Iris pigment epithelial cell (primary cell): ENCODE measurements at places on chromosomes 7 and 10.

GRCh38 chr7:48388911-48389310, 217.7 kb downstream of the ABCA13 start:
- no peak for DNase-seq

DNA sequence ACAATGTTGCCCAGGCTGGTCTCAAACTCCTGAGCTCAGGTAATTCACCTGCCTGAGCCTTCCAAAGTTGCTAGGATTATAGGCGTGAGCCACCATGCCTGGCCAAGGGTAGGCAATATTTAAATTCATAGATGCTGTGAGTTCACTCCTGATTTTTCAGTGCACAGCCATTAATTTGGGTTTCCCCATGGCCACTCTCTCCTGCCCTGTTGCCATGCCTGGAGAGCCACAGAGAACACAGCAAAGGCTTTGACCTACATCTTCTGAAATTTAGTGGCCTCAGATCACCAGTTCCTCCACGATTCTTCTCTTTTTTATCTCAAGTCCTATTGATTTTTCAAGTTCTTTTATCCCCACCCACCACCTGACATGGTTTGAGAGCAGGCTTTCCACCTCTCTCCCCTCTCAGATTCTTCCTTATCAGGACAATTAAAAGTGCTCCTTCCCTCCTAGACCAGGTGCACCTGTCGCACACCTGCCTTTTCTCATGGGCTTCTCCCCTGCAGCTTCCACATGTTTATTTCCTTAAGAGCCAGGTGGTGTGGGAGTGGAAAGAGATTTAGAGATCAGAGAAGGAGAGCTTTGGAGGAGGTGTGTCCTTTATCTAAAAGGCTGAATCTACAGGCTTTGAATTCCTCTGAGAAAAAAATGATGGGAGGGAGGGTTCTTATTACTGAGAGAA, 123.8 kb downstream of the ADRA2A start:
- DNase-seq: no peak

DNA sequence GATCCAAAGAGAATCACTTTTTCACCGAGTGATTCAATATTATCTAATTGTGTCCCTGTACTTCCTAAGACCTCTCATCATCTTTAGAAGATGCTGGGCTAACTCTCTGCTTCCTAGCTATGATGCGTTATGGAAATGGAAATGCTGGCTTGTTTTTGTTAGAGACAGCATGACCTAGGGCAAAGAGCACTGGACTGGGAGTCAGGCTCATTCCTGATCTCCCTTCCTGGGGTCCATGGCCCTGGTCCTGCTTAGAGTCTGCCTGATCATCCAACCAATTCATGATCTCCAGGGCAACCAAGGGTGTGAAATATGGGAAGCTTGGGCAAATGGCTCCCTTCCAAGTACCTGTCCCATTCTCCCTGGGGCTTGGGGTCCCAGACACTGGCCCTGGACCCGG, 136.4 kb downstream of the RGS10 start:
- DNase-seq: no peak

DNA sequence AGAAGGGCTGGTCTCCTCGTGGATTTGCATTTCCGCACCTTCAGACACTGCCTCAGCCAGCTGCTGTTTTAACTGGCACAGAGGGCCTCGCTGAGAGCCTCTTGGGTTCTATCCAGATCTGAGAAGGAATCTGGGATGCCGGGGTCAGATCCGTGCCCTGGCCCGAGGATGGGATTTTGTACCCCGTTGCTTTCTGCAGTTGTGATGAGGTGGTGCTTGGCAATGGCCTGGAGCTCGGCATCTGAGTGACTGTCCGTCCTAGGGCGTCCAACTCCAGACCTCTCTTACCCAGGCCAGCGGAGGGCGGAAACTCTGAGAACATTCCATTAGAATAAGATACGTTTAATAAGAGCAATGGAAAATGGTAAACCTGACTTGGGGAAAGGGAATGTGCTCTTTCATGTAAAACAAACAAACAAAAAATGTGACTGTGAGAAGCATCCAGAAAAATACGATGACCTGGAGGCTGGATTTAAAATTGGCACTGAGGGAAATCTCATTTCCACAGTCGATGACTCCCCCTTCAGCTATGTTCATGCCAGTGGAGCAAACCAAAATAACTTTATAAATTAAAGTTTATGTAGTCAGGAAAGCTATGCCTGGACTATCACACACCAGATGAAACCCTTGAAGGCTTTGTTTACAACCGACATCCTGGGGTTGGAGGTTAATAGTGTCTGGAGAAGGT, 39.6 kb downstream of the GRK5 start:
- DNase-seq: peak; percentile 97

DNA sequence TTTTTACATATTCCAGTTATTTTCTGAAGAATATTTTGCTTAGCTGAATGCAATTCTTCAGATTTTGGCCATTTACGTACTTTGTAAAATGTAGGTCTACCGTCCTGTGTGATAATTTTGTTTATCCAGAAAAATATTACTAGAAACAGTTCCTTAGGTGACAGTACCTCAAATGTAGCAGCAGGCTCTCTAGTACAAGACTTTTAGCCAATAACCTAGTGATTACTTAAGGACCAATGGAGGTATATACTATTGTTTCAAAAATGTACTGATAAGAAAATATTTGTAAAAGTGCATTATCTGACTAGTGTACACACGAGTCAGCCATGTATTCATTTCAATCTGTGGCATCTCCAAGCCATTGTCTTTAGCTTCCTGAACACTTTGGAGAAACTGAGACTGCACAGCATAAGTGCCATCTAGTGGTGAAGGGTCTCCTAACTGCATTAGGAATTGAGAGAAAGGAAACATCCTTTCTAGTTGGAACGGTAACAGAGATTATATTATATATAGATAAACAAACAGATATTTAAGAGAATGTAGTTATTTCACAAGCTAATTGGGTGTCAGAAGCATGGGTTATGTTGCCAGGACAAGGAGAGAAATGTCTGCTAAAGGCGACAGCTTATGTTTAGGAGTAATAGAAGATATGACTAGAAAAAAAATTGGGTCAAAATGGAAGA, 23.7 kb downstream of the RTKN2 start:
- peak; percentile 80 for DNase-seq

GRCh38 chr10:27253576-27253975, 13.0 kb upstream of the ACBD5 start:
- no peak for DNase-seq

- DNase-seq: no peak
Observed at GRCh38 chr7:107581387-107582013, 1.5 kb downstream of the BCAP29 start.

GRCh38 chr10:86673827-86674581, 5.7 kb downstream of the LDB3 start:
- DNase-seq: no peak

DNA sequence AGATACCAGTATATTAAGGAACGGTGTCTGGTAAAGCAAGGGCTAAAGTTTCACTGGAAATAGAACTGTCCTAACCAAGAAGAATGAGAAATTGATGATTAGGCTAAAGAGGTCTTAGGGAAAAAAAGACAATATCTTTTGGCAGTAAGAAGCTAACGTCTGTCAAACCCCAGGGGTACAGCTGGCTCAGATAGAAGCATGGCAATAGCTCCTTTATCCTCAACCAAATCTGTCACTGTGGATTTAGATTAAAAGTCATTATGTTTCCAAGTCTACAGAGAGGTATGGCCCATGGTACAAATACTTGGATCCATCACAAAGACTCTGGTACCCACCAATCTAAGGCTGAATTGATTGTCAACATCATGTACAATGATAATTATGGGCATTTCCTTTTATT, 8.6 kb upstream of the SLC16A9 start:
- DNase-seq: no peak

- DNase-seq: no peak
Observed at GRCh38 chr10:43262397-43262901, 4.4 kb downstream of the RASGEF1A start.

DNA sequence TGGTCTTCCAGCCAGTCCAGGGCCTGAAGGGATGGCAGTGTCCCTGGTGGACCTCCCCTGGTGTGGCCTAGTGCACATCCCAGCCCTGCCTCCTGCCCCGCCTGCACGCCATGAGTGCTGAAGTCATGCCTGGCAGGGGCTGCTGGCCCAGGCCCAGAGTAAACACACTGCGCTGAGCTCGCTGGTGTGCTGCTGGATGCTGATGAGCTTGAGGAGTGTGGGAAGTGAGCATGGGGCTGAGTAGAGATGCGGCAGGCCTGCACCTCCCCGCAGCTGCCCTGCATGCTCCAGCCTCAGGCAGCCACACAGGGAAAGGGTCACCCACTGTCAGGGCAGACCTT, 43.2 kb downstream of the HTRA1 start:
- peak; percentile 95 for DNase-seq

DNA sequence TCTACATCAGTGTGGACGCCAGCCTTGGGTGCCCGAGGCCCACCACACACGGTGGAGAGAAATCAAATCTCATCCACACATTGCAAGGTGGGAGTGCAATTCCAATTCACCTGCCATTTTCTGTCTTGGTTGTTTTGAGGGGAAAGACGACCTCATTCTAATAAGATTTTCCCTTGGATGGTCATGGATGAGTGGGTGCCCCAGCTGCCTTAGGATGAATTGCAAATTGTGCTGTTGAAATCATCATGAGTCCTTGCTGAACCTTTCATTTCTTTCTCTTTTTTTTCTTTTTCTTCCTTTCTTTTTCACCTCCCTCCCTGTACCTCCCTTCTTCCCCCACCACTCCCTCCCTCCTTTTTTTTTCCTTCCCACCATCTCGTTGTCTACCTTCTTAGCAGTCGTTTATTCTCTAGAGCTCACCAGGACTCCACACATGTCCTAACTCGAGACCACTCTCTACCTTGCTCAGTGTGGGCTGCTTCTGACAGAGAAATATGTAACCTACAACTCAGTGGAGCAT, 266.9 kb upstream of the NFE2L3 start:
- no peak for DNase-seq

DNA sequence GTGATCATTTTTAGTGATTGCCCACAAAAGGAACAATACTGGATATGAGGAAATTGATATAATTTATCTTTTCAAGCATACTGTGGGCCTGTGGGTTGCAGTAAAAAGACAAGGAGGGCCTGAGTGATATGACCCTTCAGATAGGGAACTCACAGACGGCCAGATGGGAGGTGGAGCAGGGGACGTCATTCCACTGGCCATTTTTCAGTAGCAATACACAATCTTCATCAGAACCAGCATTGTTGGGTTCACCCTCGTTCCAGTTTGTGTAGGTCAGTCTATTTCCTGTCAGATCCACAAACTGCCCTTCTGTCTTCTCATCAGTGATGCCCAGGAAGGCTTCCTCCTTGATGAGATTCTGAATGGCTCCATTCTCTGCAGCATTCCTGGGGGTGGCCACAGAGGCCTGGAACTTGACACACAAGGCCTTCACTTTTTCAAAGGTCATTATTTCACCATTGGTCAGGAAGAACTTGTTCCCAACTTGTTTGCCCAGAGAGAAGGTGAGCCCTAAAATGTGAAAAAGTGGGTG, 4.5 kb downstream of the MBL2 start:
- no peak for DNase-seq

DNA sequence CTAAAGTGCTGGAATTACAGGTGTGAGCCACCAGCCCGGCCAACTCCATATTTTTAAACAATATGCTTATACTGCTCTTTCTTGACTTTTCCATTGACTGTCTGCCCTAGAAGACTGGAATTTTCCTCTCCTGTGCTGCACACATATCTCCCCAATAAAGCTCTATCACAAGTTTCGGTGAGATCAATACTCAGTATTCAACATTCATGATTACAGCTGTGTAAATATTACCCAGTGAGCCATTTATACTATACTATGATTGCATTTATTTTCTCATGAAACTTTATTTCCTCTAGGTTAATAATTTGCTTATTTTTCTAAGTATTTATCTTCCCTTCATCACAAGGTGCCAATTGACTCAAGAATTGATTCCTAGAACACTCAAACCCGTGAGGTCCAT, 48.5 kb upstream of the GRID1 start:
- DNase-seq: no peak

DNA sequence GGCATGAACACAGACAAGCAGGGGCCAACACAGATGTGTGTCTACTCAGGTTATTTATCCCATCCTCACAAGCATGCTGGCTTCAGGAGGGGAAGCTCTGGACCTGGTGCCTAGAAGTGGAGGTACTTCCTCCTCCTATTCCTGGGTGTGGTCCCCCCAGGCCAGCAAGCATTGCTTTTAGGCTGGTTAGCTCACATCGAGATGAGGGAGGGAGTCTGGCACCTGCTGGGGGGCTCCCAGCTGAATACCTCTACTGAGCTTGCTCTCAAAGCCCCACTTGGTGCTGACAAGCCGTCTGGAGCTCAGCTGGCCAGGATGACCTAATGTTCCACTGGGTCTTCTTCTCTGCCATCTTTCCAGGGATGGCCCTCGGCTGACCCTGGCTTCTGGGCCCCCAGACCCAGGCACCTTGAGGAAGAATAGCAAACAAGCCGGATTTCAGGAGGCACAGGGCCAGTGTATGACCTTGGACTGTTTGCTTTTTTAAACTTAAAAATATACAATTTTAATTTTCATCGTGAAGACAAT, 26.8 kb downstream of the FAM241B start:
- DNase-seq: no peak

DNA sequence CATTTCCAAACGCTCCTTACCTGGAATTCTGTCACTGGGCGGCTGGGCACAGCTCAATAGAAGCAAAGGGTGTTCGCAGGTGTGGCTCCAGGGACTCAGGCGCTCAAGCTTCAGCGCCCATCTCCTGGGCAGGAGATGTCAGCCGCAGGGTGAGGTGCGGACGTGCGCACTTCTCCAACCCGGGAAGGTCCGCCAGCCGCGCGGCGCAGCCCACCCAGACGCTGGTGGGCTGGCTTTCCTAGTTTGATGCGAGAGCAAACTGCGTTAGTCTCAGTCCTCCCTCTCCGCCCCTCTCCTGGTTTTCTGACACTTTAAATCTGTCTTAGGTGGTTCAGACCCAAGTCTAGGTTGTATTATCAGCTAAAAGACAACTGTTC, 267 bp downstream of the CALCR start:
- no peak for DNase-seq

DNA sequence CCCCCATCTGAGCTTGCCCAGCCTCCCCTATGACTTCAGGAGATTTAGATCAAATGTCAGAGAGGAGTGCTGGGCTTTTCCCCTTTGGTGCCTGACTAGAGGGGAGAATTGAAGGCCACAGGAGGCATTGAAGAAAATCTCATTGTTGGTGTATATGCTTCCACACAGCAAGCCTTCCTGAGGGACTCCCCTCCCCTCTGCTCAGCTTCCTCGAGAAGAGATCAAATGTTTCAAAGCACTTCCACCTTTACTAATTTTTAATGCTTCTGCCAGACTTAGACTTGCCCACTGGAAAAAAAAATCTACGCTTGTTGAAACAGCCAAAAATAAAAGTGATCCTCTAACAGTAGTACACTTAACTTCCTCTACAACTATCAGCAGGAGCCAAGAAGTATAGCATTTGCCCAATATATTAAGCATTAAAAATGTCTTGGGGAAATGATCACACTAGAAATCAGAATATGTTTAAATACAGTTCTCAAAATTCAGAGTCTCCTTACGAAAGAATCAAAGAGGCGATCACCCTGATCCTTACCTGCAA, 79.3 kb downstream of the FZD1 start:
- no peak for DNase-seq
